ENCODE measurements at places on chromosomes 4 and X.
A peak's percentile ranks its signal among the peaks of the same experiment; 100 is the strongest.

- DNase-seq, result no peak
Measured at GRCh38 chrX:132171881-132172280, 44.1 kb upstream of the FRMD7 start.

- no peak for DNase-seq
Measured at GRCh38 chrX:1511150-1511549, 25.8 kb downstream of the P2RY8 start.

DNA sequence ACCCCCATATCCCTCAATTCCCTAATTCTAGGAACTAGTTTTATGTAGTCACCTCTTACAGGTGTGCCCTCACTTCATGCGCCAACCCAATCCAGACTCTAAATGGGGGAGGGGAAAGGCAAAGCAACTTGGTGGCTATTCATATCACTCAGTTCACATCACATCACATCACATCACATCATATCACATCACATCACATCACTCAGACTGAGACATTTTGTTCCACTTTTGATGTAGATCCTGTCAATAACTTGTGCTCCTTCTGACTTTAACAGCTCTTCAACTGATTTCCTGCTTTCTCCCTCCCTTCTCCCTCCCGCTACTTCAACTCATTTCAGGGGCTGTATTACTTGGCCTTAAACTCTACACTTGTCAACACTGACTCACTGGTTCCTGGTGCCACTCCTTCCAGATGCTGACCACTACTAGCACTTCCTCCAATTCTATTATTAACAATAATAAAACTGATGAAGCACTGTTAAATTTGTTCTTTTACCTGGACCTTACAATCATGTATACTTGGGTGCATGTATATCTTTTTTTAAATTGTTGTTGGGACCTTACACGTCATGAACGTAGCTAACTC lies 29.1 kb upstream of the PLS3 start:
- no peak for DNase-seq

- DNase-seq, result no peak
Measured at GRCh38 chr4:12499693-12500092, 984.4 kb downstream of the RAB28 start.

DNA sequence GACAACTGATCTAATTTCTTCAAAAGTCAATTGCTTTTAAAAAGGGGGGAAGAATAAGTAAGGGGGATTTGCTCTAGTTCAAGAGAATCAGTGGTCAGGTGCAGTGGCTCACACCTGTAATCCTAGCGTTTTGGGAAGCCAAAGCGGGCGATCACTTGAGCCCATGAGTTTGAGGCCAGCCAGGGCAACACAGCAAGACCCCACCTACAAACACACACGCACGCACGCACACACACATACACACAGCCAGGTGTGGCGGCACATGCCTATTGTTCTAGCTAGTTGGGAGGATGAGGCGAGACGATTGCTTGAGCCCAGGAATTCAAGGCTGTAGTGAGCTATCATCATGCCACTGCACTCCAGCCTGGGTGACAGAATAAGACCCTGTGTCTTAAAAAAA lies 9.6 kb downstream of the GRSF1 start:
- DNase-seq, result no peak

GRCh38 chrX:120310861-120311726 lies at the start of gene TMEM255A:
TSS of gene TMEM255A (minus strand) at chrX:120311461. CDS start at chrX:120311309, 152 bp downstream.
- DNase-seq, result no peak

- DNase-seq, result no peak
Measured at GRCh38 chr4:56086073-56086541, 137.4 kb downstream of the CEP135 start.

DNA sequence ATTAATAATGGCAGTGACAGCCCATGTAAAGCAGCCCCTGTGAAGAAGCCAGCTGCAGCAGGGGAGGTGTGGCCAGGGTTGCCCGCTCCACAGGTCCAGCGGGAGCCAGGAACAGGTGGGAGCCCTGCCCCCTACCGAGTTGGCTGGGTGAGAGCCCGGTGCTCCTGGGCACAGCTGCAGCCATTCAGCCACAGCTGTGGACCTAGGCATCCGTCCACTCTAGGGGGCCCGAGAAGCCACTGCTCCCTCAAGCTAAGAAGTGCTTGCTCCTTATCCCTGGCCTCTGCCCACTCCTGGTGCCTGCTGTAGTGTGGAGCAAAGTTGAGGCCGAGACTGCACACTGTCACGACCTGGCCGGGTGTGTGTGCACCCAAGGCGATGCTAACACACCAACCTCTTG lies 1469.0 kb downstream of the PCDH7 start:
- peak; percentile 19 for DNase-seq

DNA sequence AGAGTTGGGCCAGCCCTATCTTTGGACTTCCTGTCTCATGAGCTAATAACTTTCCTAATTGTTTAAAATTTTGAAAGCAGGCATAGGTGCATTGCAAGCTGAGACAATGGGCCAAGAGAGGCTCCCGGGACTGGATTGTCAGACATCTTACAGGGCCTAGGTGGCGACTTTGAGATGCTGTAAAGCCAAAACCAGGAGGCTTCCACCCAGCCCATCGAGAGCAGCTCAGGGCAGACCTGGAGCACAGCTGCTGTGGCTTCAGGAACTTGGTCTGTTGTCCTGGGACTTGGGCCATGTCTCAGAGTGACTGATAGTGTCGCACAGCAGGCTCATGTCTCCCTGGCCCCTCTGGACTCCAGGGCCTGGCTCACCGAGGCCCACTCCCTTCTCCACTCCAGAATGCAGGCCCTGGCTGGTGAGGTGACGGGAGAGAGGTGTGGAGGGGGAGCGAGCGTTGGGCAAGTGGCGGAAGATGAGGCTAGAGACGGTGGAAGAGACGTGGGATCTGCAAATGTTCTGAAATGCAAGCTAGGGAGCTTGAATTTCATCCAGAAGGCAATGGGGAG lies 24.1 kb upstream of the MTM1 start:
- no peak for DNase-seq

GRCh38 chrX:24173115-24173847 lies 23.8 kb downstream of the ZFX start:
- no peak for DNase-seq

GRCh38 chrX:65241059-65241721 lies 264.9 kb upstream of the ZC4H2 start:
- DNase-seq, result no peak

DNA sequence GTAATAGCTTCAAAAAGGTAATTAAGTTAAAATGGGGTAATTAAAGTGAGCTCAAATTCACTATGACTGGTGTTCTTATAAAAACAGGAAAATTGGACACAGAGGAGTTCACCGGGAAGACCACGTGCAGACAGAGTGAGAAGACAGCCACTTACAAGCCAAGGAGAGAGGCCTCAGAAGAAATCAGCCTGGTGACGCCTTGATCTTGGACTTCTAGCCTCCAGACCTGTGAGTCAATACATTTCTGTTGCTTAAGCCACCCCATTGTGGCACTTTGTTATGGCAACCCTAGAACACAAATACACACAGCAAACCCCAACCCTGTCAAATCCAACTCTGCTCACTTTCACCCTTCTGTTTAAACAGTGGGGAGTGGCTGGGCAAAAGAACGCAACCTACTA lies 4.1 kb upstream of the CD38 start:
- no peak for DNase-seq

DNA sequence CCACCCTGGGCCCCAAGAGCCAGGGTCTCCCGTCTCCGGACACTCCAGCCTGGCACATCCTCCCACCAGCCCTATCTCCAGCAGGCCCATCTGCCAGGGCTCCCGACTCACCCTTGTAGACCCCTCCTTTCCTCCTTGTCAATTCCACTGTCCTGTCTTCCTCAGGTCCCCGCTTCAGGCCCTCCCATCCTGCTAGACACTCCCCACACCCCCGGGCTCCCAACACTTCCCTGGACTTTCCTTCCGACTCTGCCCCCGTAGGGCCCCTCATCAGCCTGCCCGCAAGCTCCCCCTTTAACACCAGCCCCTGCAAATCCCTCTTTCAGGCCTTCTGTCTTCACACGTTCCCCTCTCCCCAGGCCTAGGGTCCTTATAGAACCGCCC lies 1.1 kb downstream of the PRAF2 start:
- no peak for DNase-seq

- no peak for DNase-seq
Measured at GRCh38 chr4:158676076-158676475, 4.0 kb downstream of the ETFDH start.

GRCh38 chrX:74211911-74212310 lies 92.1 kb upstream of the ZCCHC13 start:
- no peak for DNase-seq

DNA sequence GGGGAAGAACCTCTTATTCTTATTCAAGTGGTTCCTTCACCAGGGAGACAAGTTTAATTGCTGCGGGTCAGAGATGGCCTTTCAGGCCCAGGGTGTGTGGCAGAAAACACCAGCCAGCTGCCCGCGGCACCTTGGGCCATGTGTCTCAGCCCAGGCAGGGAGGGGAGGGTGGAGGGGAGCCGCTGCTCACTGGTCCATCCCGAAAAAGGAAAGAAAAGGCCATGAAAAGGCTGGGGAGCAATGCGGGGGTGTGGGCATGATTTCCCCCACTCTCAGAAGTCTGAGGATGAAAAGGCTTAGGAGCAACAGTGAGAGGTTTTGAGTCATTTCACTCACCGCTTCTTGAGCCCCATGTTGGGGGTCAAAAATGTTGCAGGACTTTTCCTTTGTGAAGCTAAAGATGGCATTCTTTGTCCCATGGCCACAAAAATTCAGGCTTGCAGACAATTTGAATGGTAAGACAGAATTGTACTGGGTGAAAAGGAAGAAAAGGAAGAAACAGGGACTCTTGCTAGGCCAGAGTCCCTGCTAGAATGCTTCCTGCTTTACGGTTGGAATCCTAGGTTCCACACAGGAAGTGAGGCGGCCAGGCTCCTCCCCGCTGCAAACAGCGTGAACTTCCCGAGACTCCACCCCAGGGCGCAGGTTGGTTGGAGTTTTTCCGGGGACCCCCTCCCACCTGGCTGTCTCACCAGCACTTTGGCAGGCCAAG lies 17.4 kb upstream of the FAM47E start:
- no peak for DNase-seq

- DNase-seq, result no peak
Measured at GRCh38 chr4:13989501-13989900, 362.0 kb upstream of the BOD1L1 start.

GRCh38 chr4:101276661-101277060 lies 70.7 kb downstream of the PPP3CA start:
- DNase-seq, result no peak

GRCh38 chr4:40461062-40461461 lies 125.9 kb downstream of the CHRNA9 start:
- DNase-seq, result no peak

- DNase-seq, result peak; percentile 10
Measured at GRCh38 chr4:89904524-89904923, 9.9 kb downstream of the MMRN1 start.

DNA sequence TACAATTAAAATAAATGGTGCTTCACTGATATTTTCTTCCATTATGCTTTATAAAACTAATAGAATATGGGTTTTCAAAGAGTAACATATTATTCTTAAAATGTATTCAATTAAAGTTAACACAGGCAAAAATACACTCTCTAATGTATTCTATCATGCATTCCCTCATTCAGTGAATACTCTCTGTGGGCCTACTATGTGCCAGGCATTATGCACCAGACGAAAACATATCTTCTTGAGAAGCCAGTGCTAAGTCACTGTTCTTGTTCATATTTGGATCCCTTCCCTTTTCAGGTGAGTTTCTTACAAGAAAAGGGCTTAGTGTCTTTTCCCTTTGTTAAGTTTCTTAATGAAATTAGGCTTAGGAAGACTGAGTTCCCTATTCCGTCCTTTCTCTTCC lies 58.1 kb downstream of the NAF1 start:
- DNase-seq, result no peak

DNA sequence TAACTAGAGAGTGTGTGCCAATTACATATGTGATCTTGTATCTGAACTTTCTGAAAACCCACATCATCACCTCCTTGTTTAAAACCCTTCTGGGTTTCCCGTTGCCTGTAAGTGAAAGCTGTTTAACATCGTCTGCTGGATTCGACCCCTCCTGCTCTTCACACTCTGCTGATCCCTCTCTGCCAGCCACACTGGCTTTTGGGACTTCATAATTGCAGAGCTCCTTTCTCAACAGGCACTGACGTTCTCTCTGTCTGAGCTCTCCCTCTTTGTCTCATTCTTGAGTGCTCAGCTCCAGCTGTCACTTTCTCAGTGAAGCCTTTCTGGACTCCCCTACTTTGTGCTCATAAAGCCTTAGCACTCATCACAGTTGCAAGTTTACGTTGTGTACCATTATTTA lies 153.9 kb downstream of the CEP135 start:
- DNase-seq, result no peak

DNA sequence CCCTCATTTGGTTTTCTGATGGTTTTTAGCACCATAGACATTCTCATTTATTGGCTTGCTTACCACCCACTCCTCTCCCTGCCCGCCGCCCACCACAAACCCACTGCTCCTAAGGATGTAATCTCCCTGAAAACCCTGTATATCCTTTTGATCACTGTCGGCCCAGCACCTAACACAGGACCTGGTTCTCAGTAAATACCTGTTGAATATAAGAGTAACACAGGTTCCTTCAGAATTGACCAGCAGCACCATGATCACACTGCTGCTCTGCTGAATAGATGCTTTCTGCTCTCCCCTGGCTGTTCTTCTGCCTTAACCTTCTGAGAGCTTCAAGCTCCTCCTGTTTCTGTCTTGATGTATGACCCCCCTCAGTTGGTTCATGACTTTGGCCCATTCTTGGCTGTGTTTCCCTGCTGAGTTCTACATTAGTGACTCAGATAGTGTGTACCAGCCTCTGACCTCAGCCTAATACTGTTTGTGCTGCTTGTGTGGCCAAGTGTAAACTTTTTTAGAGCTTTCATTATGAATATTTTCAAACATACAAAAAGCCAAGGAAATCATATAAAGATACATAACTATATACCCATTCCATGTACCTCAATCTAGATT lies 265.3 kb downstream of the FRMPD4 start:
- no peak for DNase-seq

- DNase-seq, result no peak
Measured at GRCh38 chrX:112734290-112734689, 54.6 kb upstream of the LHFPL1 start.

DNA sequence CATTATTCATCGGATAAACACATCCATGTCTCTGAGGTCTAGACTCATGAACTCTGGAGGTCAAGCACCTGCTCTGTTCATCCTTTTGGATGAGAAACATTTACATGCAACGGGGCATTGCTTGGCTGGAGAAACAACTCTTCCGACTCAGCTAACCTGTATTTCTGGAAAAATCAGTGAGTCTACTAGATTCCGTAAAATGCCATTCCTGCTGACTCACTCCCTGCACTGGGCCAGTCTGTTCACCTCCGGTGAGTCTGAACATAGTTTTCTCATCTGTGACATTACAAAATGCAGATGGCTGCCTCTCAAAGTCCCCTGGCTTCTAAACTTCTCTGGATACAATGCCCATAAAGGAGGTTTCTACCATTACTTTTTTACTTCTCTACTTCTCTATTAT lies 185.7 kb upstream of the HS3ST1 start:
- no peak for DNase-seq

GRCh38 chr4:111269439-111269838 lies 646.6 kb upstream of the PITX2 start:
- DNase-seq, result no peak

GRCh38 chr4:43271946-43272345 lies 379.4 kb downstream of the GRXCR1 start:
- DNase-seq, result no peak

- no peak for DNase-seq
Measured at GRCh38 chr4:2818351-2818939, 25.2 kb upstream of the ADD1 start.
